ENCODE measurements at places on chromosomes 2 and 18. TPM values are rescaled to one million over a fixed set of nuclear protein-coding genes. Genes with fewer than 3 reads are reported as not detected.

DNA sequence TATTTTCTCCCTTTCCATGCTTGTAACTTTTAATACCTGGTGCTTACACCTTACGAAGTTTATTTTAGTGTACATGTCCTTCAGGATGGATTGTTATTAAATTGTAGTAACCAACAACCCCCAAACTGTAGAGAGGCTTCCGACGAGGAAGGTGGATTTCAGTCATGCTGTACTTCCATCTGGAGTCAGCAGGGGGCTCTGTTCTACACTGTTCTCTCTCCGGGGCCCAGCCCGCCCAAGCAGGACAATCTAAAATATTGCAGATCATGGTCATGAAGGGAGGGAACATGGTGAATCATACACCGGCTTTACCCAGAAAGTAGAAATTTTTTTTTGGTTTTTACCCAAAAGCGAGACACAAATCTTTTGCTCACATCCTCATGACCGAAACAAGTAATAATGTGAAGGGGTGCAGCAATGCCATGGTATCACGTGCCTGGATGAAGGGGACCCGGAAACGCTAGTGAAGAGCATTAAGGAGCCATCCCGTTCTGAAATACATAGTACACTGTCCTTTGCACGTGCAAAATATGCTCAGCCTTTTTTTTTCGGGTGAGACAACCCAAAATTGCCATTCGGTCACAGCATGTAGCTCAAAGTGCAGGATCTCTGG is 884.8 kb downstream of the EPHA4 start:
- H3K27ac ChIP-seq, result no peak overlapping the region
- H3K4me1 ChIP-seq, result no peaks in the 10 kb centered on the region
- H3K27me3 ChIP-seq, result no peaks in the 10 kb centered on the region
- no peak overlapping the region for H3K4me3 ChIP-seq

- no peaks in the 10 kb centered on the region for H3K27me3 ChIP-seq
- no peak overlapping the region for H3K27ac ChIP-seq
- no peaks in the 10 kb centered on the region for H3K4me1 ChIP-seq
These were observed 638.5 kb downstream of the CNTNAP5 start for GRCh38 chr2:124663645-124663997.

CDKL4 gene
- total RNA-seq, result 0.92 TPM

KCNS3 gene
- total RNA-seq, result 12.1 TPM

DNA sequence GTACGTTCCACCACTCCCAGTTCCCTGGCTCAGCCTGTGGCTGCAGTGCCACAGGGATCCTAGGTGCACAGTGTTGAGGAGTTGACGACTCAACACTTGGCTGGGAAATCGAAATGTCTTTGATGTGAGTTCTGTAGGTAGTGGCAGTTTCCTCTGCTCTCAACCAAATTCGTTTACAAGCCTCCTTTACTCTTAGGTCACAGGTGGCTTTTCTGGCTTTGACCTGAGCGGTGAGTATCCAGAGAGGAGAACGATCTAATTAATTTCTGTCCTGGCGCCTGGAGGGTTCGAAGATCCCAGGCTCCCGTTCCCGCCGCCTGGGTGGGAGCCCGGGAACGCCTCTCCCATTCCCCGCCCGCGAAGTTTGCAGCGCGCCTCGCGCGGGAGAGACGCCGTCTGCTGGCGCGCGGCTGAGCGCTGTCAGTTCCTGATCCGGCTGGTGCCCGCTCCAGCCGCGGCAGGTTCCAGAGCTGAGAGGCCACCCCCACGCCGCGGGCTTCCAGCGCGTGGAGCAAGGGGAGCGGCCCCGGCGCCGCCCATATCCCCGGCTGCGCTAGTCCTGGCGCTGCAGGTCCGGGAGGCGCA is at the start of gene LAMA3:
TSS of gene LAMA3 (plus strand) at position 423 of the 585 bp plus-strand sequence. CDS start 231 bp downstream, outside the sequence.
- H3K27me3 ChIP-seq, result no peaks in the 10 kb centered on the region
- H3K4me1 ChIP-seq, result peaks cover 5% of the 10 kb centered on the region
- H3K4me3 ChIP-seq, result peak within 1 kb of the TSS; percentile 82
- no peaks in the 10 kb centered on the region for H3K36me3 ChIP-seq
- no peak within 1 kb of the TSS for H3K27ac ChIP-seq

GRCh38 chr18:77054606-77055428 is 77.8 kb downstream of the MBP start:
- peak; percentile 72 for DNase-seq
- H3K36me3 ChIP-seq, result peaks cover 3% of the 10 kb centered on the region
- peak overlapping the region; percentile 90 for H3K27ac ChIP-seq

GRCh38 chr2:24111407-24111901 is 11.7 kb downstream of the PFN4 start:
- no peak overlapping the region for H3K27ac ChIP-seq
- H3K36me3 ChIP-seq, result no peaks in the 10 kb centered on the region
- H3K27me3 ChIP-seq, result no peaks in the 10 kb centered on the region
- H3K4me3 ChIP-seq, result no peak overlapping the region
- DNase-seq, result no peak
- no peaks in the 10 kb centered on the region for H3K4me1 ChIP-seq

GDF7 gene
- total RNA-seq, result 11.2 TPM

DNA sequence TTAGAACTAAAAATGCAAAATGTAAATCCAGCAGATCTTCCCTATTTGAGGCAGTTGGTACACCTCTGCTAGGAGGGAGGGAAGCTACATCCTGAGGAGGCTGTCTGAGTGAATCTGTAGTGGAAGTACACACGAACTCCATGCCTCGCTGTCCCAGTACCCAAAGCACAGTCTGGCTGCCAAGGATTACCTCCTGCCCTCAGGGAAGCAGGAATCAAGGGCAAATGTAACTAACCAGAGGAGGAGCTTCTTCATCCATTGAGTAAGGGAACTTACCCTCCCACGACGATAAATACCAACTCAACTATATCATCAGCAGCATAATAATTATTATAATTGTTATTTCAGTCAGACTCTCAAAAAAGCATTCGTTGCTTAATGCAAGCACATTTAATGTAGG is 2.1 kb downstream of the DHRS9 start:
- no peak overlapping the region for H3K27ac ChIP-seq
- no peaks in the 10 kb centered on the region for H3K36me3 ChIP-seq
- H3K27me3 ChIP-seq, result no peaks in the 10 kb centered on the region
- DNase-seq, result no peak
- H3K4me3 ChIP-seq, result no peak overlapping the region
- no peaks in the 10 kb centered on the region for H3K4me1 ChIP-seq

- peak overlapping the region; percentile 62 for H3K4me3 ChIP-seq
- H3K27ac ChIP-seq, result peak overlapping the region; percentile 48
- H3K4me1 ChIP-seq, result peaks cover 38% of the 10 kb centered on the region
- DNase-seq, result no peak
- H3K27me3 ChIP-seq, result peaks cover 2% of the 10 kb centered on the region
These were observed 22.9 kb downstream of the SH3BP4 start for GRCh38 chr2:234974501-234975385.

GRCh38 chr18:22221350-22221749 is 52.0 kb downstream of the GATA6 start:
- no peak for DNase-seq
- H3K27me3 ChIP-seq, result peaks cover 2% of the 10 kb centered on the region
- no peak overlapping the region for H3K4me3 ChIP-seq
- no peaks in the 10 kb centered on the region for H3K36me3 ChIP-seq

DARS1 gene
- total RNA-seq, result 82.9 TPM

DNA sequence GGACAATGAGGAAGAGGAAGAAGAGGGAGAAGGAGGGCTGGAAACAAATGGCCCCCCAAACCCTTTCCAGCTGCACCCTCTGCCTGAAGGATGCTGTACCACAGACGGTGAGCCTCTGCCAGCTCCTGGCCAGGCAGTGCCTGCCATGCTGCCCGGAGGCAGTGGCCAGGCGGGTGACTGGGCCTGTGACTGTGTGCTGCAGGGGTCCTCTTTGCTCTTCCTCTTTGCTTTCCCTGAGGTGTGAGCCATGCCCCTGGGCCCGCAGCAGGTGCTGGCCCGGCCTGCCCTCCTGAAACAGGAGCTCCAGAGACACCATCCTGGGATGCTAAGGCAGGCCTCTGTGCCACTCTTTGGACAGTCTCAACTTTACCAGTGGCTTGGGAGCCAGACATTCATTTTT is 28.6 kb downstream of the GREB1 start:
- peaks cover 2% of the 10 kb centered on the region for H3K27me3 ChIP-seq
- H3K36me3 ChIP-seq, result peaks cover 6% of the 10 kb centered on the region
- H3K27ac ChIP-seq, result no peak overlapping the region
- H3K4me3 ChIP-seq, result no peak overlapping the region

GRCh38 chr18:69261406-69261805 is 139.3 kb upstream of the DOK6 start:
- no peaks in the 10 kb centered on the region for H3K36me3 ChIP-seq
- H3K27ac ChIP-seq, result no peak overlapping the region
- H3K4me1 ChIP-seq, result no peaks in the 10 kb centered on the region

- peaks cover 5% of the 10 kb centered on the region for H3K4me1 ChIP-seq
- H3K27me3 ChIP-seq, result peaks cover 12% of the 10 kb centered on the region
- H3K27ac ChIP-seq, result no peak overlapping the region
These were observed 72.5 kb upstream of the SMAD2 start for GRCh38 chr18:48002933-48003365.

DNA sequence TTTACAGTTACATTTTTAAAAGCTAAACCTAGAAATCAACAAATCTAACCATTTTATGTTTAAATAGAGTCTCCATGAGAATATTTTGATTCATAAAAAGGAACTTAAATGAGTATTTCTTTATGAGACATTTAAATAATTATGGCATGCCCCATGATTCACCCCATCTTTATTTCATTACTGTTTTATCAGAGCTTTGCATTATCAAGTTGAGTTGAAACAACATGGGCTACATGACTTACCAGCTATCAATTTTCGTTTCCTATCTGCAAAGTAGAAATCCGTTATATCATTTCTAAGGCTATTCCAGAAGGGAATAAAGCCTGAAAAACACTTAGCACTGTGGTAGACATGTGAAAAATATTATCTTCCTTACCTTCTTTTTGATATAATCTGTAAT is 161.5 kb downstream of the GALNT3 start:
- DNase-seq, result no peak
- H3K4me3 ChIP-seq, result no peak overlapping the region
- peaks cover 36% of the 10 kb centered on the region for H3K4me1 ChIP-seq
- H3K27ac ChIP-seq, result no peak overlapping the region
- H3K27me3 ChIP-seq, result peaks cover 3% of the 10 kb centered on the region

CCDC142 gene
- 20.7 TPM for total RNA-seq

DUSP19 gene
- 2.4 TPM for total RNA-seq

GRCh38 chr18:11008505-11008904 is 140.9 kb downstream of the PIEZO2 start:
- H3K27me3 ChIP-seq, result no peaks in the 10 kb centered on the region
- no peaks in the 10 kb centered on the region for H3K36me3 ChIP-seq

GPR35 gene
- 0.77 TPM for total RNA-seq

GRCh38 chr2:109692013-109692743 is 78.0 kb downstream of the SOWAHC start:
- no peak overlapping the region for H3K4me3 ChIP-seq
- peaks cover 2% of the 10 kb centered on the region for H3K27me3 ChIP-seq
- no peak overlapping the region for H3K27ac ChIP-seq

DNA sequence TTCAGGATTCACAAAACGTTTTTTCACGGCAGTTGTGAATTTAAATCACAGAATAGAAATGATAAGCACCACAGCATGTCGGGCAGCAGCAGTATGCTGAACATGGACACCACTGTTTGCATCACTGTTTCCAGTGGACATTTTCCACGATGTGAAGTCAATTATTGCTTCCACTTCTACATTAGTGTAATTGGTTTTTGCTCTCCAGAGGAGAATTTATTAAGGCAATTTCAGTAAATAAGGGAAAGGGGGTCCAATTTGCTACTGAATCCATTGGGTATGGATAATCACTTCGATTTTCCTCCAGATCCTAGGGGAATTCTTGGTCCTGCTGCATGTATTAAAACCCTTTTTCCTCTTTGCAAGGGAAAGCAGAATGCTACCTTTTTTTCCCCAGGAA is 30.2 kb upstream of the VWC2L start:
- DNase-seq, result no peak
- no peak overlapping the region for H3K27ac ChIP-seq
- no peaks in the 10 kb centered on the region for H3K27me3 ChIP-seq
- H3K4me3 ChIP-seq, result no peak overlapping the region

SLC14A1 gene
- total RNA-seq, result 0.36 TPM

- H3K27me3 ChIP-seq, result peaks cover 13% of the 10 kb centered on the region
- no peaks in the 10 kb centered on the region for H3K4me1 ChIP-seq
- H3K4me3 ChIP-seq, result no peak overlapping the region
These were observed 8.6 kb upstream of the GPR55 start for GRCh38 chr2:230933521-230934180.

DNA sequence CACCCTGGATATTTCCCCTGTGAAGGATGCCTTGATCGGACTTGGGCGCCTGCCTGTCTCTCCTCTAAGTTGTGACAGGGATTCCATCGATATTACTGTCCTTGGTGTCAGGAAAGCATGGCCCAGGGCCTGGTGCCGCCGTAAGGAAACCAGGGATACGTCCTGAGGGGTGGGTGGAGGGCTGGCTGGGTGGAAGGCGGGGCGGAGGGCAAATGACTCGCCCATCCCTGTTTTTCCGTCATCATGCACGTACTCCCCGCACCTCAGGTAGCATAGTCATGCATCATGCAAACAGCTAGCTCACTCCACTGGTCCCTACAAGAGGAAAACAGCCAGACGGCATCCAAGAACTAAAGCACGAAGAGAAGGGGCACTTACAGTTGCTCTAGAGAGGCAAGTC is 57.1 kb downstream of the PXDN start:
- peaks cover 25% of the 10 kb centered on the region for H3K4me1 ChIP-seq
- no peak for DNase-seq
- peaks cover 40% of the 10 kb centered on the region for H3K36me3 ChIP-seq
- no peak overlapping the region for H3K4me3 ChIP-seq

DNA sequence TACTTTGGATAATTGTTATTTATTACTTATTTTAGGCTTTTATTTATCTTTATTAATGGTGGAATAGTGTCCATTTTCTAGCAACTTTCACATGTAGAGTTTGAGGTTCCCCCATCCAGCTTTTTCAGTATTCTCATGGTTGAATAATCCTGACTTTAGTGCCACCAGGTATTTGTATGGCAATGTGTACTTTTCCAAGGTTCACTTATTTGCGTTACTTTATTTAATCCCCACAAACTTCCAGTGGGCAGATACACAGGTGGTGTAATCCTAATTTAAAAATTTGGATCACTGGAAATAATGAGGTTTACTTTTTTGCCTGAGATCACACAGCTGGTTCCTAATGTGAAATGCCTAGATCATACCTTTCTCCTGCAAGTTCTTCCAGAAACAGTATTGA is 30.5 kb downstream of the NAB1 start:
- no peaks in the 10 kb centered on the region for H3K27me3 ChIP-seq
- no peaks in the 10 kb centered on the region for H3K36me3 ChIP-seq
- no peak overlapping the region for H3K4me3 ChIP-seq

- H3K27me3 ChIP-seq, result no peaks in the 10 kb centered on the region
- H3K36me3 ChIP-seq, result no peaks in the 10 kb centered on the region
- no peaks in the 10 kb centered on the region for H3K4me1 ChIP-seq
- no peak overlapping the region for H3K4me3 ChIP-seq
These were observed 244.7 kb downstream of the HNMT start for GRCh38 chr2:138209009-138209408.

DNA sequence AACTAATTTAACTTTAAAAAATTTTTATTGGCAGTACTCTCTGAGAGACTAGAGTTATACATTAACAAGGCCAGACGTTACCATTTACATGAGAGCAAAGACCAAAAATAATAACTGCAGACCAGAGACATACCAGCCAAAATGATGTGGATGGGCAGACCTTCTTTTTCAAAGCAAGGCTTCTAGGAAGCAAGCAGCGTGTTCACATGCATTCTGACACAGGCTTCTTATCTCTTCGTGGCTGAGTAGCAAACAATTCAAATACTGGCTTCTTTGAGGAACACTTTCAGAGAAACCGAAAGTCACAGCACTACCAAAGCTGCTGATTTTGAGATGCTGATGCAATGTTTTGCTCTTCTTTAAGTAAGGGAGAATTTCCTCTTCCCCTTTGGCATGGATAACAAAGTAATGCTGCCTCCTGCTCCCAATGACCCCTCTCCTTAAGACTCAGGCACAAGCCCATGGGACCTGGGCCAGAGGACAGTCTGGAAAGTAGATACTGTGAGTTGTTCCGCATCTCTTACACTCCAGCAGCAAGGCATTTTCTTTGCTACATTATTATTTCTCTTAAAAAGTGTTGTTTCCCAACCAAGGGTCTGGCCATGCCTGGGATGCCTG is 181.9 kb downstream of the MREG start:
- no peak overlapping the region for H3K27ac ChIP-seq
- peaks cover 29% of the 10 kb centered on the region for H3K4me1 ChIP-seq
- peaks cover 5% of the 10 kb centered on the region for H3K27me3 ChIP-seq
- DNase-seq, result no peak

Data from endothelial cell (in vitro differentiated cells).